ENCODE measurements at places on chromosomes 2 and 18. TPM values are rescaled to one million over a fixed set of nuclear protein-coding genes. Genes with fewer than 3 reads are reported as not detected.

The KYNU gene
- 2.7 TPM for total RNA-seq

The FOXD4L1 gene
- total RNA-seq, result not detected

DNA sequence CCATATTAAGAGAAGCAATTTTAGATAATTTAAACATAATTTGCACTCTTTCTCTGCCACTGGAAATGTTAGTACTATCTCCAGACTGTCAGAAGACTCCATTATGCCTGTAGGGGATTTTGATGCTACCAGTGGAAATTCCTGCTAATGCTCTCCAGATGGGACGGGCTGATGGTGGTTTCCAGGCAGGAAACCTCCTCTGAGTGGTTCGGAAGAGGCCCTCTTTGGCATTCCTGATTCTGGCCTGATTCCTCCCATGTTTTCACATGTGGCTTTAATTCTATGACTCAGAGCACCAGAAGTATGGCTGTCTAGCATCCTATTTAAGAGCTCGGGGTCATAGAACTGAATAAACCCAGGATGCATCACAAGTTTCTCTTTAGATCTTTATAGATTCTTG lies 70.9 kb upstream of the ST6GAL2 start:
- DNase-seq, result peak; percentile 37

DNA sequence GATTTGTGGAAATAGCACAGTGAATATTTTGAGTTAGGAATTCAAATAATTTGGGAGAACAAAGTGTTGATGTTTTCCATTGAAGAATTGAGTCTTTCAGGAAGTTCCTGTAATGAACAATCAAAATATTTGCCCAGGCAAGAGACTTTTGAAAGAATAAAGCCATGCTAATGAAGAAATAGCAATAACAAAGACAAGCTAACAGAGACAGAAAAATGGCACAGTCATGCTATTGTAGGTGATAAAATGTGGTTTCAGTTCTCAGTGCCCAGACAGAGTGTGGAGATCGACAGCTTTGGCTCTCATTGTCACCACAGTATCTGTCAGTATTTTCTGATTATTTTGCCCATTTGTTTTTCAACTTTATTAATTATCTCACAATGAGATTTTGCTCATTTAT lies 490.8 kb upstream of the PIK3C3 start:
- no peak for DNase-seq

DNA sequence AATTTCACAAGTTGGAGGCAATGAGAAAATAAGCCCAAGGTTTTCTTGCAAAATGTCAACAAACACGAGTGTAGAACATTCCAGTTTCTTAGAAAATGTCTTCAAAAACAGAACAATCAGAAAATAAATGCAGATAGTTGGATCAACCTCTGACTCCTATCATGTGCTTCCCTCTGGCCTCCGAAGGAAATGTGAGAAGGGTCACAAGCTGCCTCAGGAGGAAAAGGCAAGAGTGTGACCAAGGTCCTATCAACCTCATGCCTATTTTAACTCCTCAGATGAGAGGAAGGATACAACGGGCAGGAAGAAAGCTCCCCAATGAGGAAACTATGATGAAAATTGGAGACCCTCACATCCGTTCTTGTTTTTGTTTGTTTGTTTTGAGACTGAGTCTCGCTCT lies 7.9 kb downstream of the SCYGR5 start:
- no peak for DNase-seq

DNA sequence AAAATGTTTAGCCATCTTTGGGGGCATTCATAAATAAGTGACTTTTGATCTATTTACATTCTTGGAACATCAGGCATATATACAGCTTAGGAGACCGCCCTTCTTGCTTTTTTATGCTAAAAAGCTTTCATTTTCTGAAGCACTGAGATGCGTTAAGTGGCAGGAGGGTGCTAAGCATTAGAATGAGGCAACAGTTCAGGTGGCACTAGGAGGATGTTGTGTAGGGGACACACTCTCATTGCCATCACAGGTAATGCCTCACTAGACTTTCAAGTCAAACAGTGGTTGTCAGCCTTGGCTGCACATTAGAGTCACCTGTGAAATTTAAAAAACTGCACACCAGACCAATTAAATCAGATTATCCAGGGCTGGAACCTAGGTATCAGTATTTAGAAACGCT lies 39.1 kb downstream of the EHBP1 start:
- DNase-seq, result no peak

DNA sequence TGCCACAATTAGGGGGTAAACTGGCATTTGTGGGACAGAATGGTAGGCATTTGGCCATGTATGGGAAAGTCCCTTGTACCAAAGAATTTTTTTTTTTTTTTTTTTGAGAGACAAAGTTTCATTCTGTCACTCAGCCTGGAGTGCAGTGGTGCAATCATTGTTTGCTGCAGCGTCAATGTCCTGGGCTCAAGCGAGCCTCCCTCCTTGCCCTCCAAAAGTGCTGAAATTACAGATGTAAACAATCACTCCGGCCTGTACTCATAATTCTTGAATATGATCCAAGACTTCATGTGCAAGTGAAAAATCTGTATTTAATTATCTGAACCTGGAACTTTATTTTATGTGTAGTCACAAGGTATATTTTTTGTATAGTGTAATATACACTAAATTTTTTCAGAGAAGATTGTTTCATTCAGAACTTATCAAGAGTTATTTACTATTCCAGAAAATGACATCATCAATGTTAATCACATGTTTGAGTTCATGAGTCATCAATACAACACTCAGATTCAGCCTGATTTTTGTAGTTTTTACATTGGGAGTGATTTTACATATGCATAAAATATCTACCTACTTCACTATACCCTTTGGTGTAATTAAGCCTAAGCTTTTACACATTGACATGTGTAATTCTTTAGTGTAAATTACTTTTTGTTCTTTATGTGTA lies 138.7 kb upstream of the L3MBTL4 start:
- no peak for DNase-seq

- no peak for DNase-seq
Observed at GRCh38 chr2:214816008-214816533, 6.6 kb upstream of the BARD1 start.

DNA sequence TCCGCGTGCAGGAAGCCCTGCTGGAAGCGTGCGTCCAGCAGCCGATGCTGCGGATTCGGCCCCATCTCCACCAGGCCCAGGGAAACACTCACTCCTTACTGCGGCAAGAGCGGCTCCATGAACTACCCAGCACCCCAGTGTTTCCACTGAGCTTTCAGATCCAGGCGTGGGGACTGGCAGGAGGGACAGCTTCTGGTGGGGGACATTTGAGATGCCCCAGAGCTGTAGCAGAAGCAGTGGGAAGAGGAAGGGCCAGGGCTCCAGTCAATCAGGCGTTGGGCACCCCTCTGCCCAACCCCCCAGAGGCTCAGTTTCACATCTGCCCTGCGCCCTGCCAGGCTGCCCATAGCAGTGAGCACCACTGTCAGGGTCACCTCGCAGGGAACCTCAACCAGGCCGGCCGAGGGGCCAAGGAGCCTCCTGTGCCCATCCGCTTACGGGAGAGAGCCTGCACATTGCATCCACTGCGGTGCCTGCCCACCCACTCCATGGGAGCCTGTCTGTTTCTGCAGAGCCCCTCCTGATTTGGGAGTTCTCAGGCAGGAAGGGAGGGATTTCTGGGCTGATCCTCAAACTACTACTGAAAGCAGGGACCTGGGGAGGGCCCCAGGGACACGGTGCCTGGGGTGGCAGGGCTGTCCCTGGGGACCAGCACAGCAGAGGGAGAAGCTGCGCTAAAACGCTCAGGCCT lies 4.6 kb downstream of the AGXT start:
- no peak for DNase-seq

DNA sequence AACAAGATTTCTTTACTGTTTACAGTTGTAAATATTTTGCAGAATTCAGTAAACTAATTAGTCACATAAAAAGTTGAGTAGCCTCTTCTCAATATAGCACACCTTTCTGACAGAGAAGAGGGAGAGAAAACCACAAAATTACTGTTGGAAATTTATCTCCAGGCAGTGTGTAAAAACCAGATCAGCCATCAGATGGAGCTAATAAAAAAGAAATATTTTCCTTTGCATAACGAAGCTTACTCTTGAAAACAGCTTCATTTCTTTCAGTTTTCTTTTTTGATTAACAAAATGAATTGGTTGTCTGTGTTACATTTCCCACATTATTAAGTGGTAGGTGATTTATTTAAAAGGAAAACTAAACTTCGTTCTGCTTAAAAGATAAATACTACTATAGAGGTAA lies 259.3 kb upstream of the KCNJ3 start:
- DNase-seq, result no peak

DNA sequence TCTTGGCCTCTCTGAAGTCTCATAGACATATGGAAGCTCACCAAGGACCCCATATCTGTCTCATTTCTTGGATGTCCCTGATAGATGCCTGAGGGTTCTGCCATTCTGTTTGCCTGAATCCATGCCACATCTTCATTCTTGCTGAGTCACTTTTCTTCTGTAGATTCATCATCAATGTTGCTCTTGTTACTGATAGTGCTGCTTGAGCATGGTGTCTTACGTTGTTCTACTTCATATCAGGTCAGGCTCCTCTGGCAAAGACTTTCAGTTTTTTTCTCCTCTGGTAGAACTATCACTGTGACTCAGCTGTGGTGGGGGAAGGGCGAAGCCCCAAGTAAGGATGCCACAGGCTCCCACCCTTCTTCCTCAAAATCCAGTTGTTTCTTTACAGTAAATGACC lies 885.2 kb downstream of the DCDC2C start:
- no peak for DNase-seq

GRCh38 chr2:26763019-26763418 lies 1.1 kb upstream of the SLC35F6 start:
- DNase-seq, result no peak

DNA sequence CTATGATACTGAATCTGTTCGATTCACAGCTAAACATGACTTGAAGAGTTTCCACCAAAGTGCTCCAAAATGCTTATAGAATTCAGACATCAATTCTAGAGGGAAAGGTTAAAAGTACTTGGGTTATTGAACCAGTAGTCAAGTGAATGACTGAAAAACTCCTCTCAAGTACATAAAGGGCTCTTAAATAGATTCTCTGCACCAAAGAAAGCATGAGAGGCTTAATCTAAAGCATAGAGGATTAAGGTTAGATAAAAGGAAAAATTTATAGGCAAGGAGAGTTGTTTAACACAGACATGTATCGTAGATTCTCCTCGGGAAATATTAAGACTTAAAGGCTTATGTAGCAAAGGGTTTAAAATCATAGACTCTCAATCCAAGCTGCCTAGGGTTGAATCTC lies 701.4 kb downstream of the ERBB4 start:
- no peak for DNase-seq
